ENCODE measurements at places on chromosomes 4 and X.

DNA sequence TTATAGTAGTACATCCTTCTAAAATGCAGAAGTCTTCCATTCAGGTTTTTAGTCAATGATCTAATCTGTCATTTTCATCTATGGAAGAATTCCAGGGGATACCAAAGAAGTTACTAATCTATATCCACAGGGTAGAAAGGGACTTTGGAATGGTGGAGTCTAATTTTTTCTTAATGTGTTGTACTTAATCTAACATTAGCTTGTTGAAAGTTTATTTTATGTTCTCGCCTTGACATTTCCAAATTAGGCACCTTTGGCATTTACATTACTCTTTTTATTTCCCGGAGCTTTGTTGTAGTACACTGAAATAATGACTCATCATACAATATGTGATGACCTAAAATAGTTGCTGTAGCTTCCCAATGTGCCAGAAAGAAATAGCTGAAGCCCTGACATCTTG lies 91.5 kb downstream of the HTR2C start:
- no peak for DNase-seq

GRCh38 chrX:79081895-79082512 lies 62.5 kb upstream of the GPR174 start:
- DNase-seq: peak; percentile 74

- no peak for DNase-seq
These were observed 99.6 kb downstream of the CFAP47 start for GRCh38 chrX:36019125-36019524.

DNA sequence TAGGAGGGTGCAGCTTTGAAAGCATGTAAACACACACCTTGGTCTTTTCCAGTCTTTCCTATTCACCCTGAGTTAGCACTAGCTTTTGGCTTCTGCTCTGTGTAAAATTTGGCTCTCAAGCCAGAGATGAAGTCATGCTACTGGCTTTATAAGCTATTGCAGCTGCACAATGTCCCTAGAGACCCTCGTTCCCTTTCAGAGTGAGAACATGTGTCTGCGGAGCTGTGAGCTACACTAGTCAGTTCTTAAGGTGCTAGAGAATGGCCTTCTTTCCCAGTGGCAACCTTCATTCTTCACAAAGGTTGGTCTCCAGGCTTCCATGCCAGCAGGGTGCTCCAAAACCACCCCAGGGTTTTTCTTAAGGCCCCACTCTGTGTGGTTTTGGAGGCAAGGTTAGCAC lies 199.1 kb downstream of the SPATA18 start:
- no peak for DNase-seq

- no peak for DNase-seq
These were observed 18.3 kb downstream of the PCGF3 start for GRCh38 chr4:723751-724530.

DNA sequence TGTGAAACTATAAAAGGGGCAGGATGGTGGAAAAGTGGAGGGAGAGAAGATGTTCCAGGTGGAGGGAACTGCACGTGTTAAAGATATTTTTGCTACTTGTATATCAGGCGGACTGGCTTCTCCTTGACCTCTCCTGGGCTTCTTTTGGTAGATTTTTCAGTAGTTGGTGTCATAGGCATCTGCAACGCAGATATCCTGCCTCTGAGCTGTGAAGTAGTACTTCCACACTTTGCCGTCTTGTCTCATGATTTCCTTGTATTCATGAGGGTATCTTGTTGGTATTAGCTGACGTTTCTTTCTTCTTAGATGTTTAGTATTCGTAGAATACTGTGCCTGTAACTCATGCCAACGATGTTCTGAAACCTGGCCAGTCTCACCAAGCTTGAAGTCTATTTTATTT lies 81.0 kb downstream of the WWC2 start:
- no peak for DNase-seq

DNA sequence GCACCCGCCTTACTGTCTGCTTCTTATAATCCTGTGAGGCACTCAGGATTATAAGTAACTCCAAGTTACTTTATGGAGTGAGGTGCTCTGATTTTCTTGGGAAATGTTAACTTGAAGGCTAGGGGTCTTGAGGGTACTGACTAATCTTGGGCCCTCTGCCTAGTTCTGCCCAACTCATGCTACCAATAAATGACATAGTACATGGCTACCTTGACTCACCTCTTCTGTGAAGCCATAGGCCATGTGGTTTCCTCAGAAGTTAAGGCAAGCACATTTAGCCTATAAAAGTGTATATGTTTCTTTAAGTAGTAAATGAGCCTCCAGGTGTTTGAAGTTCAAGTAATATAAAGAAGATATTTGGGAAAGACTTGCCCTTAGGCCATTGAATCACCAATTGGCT lies 99.8 kb upstream of the CASK start:
- DNase-seq: no peak

DNA sequence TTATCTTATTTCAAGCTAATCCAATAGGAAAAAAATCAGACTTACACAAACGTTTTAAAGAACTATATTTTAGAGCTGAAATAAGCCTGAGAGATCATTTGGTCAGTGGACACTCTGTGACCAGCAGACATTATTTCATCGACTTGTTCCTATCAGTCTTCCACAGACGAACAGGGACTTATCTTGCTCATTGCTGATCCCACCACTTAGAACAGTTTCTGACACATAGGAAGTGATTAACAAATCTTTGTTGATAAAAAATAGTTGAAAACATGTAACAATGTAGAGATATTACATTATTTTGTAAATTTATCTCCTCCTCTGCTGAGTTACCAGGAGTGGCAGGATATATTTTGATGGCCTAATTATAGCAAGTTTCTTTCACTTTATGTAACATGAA lies 65.8 kb downstream of the TAPT1 start:
- no peak for DNase-seq

- no peak for DNase-seq
These were observed 132.5 kb upstream of the ZCCHC13 start for GRCh38 chrX:74171465-74171864.

GRCh38 chr4:6568689-6569332 lies 6.2 kb upstream of the MAN2B2 start:
- no peak for DNase-seq

- DNase-seq: no peak
These were observed 24.3 kb downstream of the TRPC5 start for GRCh38 chrX:112058255-112058654.

GRCh38 chr4:155906554-155907247 lies 3.2 kb downstream of the TDO2 start:
- no peak for DNase-seq

DNA sequence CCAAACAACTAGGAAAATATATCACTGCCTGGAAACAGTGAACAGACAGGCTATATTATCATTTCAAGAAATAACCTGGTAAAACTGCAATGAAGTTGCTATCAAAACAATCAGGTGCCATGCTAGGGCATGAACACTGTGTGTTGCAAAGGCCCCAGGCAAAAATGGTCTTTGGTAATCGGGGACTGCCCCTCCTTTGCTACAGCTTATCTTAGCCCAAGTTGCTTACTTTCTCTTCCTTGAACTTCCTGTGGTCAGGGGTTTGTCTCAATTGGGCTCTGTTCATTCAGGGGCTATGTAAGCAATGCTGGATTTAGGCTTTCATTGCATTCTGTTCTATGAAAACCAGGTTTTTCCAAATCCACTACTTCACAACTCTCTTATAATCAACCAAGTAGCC lies 30.4 kb downstream of the SCML1 start:
- DNase-seq: no peak

DNA sequence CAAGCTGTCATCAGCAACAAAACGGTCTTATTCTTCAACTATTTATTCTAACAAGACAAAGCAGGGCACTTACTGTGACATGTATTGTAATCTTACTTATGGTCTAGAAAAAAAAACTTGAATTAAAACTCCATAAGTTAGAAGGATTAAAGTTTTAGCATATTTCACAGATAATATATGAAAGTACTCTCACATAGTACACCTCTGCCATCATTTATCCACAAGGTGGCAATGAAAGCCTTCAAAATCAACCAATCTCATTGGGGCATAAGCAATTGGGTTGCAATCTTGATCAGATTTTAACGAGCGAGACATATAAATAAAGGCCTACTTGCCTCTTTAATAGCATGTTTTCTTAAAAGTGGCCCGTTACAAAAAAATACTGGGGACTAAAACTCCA lies 1382.9 kb downstream of the FAM133A start:
- no peak for DNase-seq

- no peak for DNase-seq
These were observed 150.8 kb downstream of the NPNT start for GRCh38 chr4:106046083-106046482.

DNA sequence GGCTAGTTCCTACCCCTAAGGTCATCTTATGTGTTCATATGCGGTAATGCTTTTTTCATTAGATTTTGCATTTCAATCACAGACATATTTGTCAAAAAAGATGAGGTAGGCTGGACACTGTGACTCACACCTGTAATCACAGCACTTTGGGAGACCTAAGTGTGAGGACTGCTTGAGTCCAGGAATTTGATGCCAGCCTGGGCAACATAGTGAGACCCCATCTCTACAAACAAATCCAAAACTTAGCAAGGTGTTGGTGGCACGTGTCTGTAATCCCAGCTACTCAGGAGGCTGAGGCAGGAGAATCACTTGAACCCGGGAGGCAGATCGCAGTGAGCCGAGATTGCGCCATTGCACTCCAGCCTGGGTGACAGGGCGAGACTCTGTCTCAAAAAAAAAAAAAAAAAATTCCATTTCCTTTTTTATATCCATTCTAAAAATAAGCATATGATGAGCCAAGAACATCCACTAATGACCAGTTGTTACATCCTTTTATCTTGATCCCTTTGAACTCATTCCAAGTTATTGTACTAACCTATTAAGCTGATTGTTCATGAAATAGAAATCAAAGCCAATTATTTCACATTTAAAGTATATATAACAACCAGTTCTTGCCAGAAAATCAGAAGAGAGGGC lies 23.4 kb downstream of the PGAM4 start:
- no peak for DNase-seq

GRCh38 chr4:110869862-110870572 lies 247.1 kb upstream of the PITX2 start:
- DNase-seq: no peak

DNA sequence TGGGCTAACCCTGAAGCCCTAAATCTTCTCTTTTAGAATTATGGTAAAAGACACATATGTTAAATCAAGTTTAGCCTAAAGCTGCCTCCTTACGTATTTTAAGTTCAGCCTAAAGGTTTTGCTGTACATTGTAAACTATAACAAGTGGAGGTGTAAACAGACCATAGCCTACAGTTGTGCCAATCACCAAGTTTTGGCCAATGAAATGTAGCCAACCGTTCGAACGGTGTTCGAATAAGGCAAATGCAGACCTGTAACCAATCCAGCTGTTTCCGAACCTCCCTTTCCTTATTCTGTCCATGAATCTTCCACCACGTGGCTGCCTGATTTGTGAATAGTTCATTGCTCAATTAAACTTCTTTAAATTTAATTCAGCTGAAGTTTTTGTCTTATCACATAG lies 52.1 kb upstream of the TBC1D9 start:
- DNase-seq: no peak

DNA sequence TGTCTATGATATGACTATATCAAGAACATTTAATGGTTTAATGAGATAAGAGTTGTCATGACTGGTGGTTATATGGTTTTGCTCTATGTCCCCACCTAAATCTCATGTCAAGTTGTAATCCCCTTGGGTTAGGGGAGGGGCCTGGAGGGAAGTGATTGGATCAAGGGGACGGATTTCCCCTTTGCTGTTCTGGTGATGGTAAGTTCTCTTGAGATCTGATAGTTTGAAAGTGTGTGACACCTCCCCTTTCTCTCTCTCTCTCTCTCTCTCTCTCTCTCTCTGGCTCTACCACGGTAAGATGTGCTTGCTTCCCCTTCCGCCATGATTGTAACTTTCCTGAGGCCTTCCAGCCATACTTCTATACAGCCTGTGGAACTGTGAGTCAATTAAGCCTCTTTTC lies 803.4 kb downstream of the TRIML1 start:
- DNase-seq: no peak

DNA sequence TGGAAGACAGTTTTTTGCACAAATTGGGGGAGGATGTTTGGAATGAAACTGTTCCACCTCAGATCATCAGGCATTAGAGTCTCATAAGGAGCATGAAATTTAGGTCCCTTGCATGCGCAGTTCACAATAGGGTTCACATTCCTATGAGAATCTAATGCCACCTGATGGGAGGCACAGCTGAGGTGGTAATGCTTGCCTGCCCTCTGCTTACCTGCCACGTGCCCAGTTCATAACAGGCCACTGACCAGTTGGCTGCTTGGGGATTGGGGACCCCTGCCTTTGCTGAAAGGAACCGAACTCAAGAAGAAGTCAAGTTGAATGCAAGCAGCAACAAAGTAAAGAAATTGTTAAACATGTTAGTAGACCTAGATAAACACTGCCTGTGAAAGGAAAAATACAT lies 4.6 kb upstream of the HSPA4L start:
- no peak for DNase-seq

GRCh38 chr4:100547541-100548199 lies 29.8 kb upstream of the EMCN start:
- DNase-seq: no peak

- DNase-seq: no peak
These were observed 63.0 kb downstream of the MBNL3 start for GRCh38 chrX:132425744-132426318.

DNA sequence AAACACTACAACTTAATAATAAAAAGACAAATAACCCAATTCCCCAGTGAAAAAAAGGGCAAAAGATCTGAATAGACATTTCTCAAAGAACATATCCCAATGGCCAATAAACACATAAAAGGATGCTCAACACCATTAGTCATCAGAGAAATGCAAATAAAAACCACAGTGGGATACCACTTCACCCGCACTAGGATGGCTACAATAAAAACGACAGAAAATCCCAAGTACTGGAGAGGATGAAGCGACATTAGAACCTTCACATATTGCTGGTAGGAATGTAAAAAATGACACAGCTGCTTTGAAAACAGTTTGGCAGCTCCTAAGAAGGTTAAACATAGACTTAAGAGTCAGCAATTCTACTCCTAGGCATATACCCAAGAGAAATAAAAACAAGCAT lies 140.6 kb upstream of the ARX start:
- DNase-seq: no peak

- DNase-seq: no peak
These were observed 38.2 kb downstream of the MAGED1 start for GRCh38 chrX:51931566-51932150.

GRCh38 chrX:5399403-5399802 lies 829.3 kb downstream of the NLGN4X start:
- DNase-seq: no peak

DNA sequence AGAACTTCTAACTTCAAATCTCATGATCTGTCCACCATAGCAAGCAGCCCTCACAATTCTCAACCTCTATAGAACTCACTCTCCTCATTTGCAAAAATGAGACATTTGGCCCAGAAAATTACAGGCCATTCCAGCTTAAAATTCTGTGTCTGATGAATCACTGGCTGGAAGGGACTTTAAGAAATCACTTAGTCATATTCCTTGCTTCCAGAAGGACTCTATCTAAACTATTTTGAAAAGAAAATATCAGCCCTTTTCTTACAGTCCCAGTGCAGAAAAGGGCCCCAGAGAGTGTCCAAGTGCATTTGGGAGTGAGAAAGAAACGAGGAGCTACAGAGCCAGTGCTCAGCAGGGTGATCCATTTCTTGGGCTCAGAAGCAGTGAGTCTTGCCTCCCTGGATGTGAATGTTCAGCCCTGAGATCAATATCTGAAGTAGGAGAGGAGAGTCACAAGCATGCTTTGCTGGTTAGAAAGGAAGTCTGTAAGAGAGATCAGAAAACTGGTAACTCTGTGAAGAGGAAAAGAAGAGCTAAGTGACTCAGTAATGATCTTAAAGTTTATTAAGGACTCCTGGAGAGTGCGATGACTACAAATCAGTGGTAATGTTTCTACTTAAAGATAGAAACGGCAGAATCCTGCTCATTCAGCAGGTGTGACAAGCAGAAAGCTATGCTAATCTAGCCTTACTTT lies 139.8 kb downstream of the PALLD start:
- DNase-seq: no peak

GRCh38 chr4:103018391-103019307 lies 856 bp downstream of the SLC9B1 start:
- DNase-seq: peak; percentile 10

All from CD4-positive, alpha-beta T cell treated with Interleukin-12 subunit alpha and Interleukin-12 subunit beta, for 1 hour (primary cell).